Stimulated activated naive CD4-positive, alpha-beta T cell treated with Interleukin-2 at 50 U/mL for 16 hours (primary cell): ENCODE measurements at places on chromosomes 5 and 9.

DNA sequence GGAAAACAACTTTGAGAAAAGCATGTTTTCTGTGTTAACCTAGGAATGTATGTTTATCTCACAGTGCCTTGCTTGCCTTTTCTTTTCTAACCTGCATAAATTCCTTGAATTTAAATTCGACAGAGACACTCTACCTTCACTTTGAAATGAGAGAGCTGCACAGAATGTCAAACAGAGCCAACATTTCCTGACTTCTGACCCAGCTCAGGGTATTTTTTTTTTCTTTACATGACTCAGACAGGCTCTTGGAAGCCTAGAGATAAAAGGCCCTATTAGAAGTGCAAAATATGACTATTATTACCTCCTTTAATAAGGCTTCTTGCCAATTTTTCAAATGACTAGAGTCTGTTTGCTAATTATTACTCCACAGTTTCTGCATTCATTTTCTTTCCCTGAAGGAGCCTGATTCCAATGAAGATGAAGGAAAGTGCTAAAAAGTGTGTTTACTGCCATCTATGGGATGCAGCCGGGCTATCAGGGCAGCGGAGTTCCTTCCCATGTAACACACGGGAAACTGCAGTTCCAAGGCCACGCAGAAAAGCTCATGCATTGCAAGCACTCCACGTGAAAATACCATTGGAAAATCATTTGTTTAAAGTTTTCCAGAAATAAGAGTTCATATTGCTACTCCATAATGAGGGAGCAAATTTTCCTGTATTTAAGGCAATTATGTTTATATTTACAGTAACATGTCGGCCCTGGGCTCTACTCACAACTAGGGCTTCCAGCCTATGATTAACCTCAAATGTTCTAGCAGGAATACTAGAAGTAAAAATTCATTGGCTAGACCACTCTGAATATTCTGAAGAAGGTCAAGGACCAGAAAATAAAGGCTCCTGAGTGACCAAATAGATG, 485.6 kb downstream of the ZSWIM6 start:
- no peak for DNase-seq

- DNase-seq: no peak
These were observed 5.1 kb downstream of the GLDC start for GRCh38 chr9:6640268-6641051.

DNA sequence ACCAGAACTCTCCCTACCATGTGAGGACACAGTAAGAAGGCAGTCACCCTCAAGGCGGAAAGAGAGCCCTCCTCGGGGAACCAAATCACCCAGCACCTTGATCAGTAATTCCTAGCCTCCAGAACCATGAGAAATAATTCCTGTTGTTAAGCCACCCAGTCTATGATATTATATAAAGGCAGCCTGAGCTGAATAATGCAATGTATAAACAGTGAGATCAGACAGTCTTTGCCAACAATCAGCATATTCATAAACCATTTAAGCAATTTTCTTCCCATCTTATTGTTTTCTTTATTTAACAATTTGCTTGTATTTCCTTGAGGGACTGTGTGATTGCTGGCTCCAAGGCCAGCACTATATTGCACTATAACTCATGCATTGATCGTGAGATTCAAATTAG, 144.4 kb upstream of the DAPK1 start:
- DNase-seq: no peak

DNA sequence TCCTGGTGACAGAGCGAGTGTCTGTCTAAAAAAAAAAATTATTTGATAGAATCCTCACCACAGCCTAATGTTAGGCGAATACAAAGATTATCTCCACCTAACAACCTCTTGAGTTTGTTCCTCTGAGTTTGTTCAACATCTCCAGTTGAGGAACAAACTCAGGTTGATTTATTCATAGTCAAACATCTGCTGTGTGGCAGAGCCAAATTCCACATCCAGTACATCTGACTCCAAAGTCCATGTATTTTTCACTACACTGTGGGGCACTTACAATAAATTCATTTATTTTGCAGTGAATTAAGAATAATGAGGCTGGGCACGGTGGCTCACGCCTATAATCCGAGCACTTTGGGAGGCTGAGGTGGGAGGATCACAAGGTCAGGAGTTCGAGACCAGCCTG, 53.3 kb downstream of the KIF24 start:
- no peak for DNase-seq

- no peak for DNase-seq
These were observed 72.4 kb downstream of the KIAA0825 start for GRCh38 chr5:94545870-94546625.

DNA sequence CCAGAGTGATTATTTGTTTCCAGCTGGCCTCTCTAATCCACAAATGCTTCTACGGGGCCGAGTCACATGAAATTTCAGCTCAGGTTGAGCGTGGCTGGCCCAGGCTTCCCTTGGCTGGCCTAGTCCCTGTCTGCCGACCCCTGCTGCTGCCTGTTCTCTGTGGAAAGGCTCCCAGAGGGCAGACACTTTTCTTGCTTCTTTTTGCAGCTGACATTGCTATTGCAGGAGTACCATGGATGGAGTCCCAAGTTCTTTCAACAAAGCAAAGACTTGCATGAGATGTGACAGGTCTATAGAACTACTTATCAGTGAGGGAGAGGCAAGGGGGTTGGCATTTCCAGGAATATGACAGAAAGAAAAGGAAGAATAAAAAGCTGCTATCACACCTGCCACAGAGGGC, 287.4 kb upstream of the ARRDC3 start:
- no peak for DNase-seq

GRCh38 chr5:137754961-137755762, 999 bp upstream of the HNRNPA0 start:
- DNase-seq: no peak

DNA sequence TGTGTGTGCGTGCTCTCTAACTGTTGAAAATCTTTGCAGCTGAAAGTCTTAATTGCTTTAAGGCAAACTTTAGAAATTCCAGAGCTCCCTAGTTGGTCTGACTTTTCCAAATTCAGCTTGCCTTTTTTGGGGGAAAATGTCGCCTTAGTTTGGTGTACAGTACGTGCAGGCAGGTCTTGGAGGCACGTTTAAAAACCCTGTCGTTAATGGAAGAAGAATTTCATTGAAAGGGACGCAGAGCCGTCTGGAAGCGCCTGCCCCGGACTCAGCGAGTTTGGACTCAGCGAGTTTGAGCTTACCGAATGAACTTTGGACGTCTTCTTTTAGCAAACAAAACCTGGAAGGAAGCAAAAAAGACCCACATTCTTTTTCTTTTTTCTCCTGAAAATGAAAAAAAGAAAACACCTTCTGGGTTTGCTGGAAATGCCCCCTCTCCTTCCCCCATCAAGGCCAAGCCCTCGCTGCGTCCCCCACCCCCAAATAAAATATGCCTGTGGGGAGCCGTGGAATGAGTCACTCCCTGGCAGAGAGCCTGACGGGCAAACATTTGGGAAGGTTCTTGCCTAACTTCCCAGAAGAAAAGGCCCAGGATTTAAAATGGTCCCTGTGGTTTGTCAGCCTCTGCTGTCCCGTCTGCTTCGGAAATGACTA, 1.5 kb downstream of the NEK6 start:
- DNase-seq: no peak

GRCh38 chr5:171092194-171092593, 216.9 kb upstream of the TLX3 start:
- no peak for DNase-seq

DNA sequence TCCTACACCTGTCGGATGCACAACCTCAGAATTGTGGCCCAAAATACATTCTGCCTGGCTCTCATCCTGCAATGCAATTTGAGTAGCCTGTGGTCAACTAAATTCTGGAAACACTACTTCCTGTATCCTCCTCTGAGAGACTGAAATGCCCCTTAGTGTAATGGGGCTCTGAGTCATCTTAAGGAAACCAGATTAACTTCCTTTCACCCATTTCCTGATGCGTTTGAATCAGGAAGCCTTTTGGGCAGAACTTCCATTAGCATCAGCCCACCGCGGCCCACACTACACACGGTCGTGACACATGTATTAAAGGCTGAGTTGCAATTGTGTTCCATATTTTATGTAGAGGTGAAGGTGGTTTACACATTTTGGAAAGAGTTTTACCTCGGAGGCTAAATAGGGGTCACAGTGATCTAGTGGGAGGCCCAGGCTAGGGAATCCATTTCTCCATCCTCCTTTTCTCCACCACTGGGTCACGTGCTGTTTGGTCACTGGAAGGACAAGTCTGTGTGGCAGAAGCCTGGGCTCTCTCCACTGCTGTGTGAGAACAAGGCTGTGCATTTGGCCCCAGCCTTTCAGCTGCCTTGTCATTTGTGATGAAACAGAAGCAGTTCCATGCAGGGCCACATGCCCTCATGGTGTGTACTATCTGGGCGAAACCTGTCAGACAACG, 55.9 kb downstream of the DAP start:
- no peak for DNase-seq

DNA sequence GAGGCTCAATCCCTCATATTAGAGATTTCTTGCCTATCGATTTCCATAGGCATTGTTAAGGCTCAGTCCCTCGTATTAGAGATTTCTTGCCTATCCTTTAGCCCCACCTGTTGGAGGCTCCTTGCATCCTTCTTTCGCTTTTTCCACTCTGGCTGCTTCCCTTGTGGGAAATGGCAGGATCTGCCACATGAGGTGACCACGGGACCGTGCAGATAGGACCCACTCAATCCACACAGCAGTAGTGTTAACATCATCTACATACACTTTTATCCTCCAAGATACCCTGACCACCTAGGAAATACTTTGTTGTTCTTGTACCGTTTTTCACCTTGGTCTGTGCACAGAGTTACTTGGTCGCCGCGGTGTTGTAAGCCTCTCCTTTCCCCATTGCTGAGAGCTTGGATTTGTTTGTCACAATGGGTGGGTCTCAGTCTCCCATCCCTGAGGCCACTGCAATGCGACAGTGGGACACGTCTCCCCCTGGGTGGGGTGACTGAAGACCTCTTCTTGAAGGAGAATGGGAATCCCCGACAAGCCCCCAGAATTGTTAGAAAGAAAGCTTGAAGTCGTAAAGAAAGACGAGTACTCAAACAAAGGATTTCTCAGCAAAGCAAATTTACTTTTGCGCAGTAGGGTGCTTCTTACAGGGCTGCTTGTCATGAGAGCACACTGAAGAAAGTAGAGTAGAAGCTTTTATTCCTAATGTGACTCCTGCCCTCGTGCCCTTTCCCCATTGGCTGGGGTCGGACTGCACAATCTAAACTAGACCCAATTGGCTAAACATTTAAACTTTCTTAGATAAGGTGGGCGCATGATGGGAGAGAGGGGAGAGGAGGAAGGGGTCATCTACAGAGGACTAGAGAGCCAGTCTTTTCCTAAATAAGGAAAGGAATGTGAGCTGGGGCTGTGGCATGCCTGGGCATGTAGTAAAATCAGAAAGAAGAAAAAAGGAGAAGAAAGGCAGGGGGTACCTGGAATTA, 19.8 kb downstream of the IFT74 start:
- no peak for DNase-seq

GRCh38 chr5:98899456-98899855, 29.4 kb downstream of the CHD1 start:
- DNase-seq: no peak

DNA sequence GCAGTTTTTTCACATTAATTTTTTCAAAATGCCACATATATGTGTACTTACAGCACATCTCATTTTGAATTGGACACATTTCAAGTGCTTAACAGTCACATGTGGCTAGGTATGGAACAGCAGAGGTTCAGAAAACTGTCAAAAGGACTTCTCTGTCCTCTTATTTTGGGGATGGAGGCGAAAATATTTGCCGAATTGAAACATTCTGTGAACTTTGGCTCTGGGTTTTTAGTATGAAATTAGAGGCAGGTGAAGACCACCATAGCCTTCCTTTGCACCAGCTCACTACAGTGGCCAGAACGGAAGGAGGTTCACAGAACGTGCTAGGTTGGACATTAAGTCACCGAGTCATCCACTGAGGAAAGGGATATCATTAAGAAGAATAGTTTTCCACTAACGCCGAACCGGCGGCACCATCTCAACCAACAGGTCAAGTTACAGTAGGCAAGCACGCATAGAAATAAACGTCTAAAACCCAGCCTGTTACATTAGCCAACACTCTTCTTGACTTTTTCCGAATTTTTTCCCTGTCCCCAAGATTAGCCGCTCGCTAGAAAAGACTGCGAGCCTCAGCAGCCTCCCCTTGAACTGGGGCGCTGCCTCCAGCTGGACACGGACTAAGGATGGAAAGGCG, 1.8 kb upstream of the TLE4 start:
- no peak for DNase-seq

DNA sequence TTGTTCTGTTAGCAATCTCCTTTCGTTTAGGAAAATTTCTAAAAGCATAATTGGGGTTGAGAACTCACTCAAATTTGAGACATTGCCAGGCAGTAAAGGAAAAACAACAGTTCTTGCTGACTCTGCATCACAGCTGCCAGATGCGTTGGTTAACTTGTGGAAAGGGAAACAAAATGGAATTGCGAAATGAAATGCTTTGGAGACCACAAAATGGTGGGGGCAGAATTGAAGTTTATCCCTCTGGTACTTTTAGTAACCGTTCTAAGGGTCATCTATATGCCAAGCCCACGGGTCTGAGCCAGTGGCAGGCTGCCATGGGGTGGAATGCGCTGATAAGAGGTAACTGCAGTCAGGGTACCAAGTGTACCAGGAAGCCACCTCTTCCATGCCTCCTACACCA, 28.6 kb upstream of the SELENOP start:
- DNase-seq: no peak

DNA sequence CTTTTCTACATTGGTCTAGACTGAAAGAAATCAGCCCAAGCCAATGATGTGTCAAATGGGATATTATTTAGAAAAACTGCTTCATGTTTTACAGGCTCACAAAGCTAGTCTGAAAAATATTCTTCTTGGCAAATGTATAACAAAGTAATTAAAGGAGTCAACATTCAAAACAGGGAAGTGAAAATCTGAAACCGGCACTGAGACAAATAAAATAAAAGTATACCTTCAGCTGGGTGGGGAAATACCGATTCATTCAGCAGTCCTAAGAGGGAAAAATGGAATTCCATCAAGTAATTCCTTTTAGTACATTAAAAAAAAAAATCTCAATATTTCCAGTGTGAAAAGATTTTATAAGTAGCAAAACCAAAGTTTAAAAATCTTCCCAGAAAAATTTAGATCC, 259.6 kb upstream of the SLC24A2 start:
- DNase-seq: no peak

GRCh38 chr5:52801329-52801728, 13.6 kb downstream of the ITGA1 start:
- no peak for DNase-seq

DNA sequence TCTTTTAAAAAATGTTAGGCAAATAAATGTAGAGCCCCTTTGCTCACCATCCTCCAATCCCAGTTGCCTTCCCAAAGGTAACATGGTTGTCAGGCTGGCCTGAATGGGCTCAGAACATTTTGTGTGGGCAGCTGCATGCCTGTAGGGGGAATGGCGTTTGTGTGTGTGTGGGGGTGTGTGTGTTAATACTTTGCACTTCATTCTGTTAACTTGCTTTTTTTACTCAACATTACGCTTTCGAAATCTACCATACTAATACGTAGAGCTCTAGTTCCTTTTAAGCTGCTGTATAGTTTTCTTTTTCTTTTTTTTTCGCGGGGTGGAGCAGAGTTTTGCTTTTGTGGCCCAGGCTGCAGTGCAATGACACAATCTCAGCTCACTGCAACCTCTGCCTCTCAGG, 14.0 kb downstream of the MYOZ3 start:
- no peak for DNase-seq
